Heart left ventricle (tissue), 16 donors: ENCODE measurements at places on chromosomes 7 and 10. TPM values are rescaled to one million over a fixed set of nuclear protein-coding genes. Genes with fewer than 3 reads are reported as not detected.

ARHGEF5 gene
- 2.2 TPM for total RNA-seq

GRCh38 chr7:80307227-80307856 lies 172.7 kb downstream of the GNAI1 start:
- no peaks in the 10 kb centered on the region for H3K27me3 ChIP-seq
- no peaks in the 10 kb centered on the region for H3K4me1 ChIP-seq
- H3K36me3 ChIP-seq, result no peaks in the 10 kb centered on the region
- no peak for DNase-seq
- H3K27ac ChIP-seq, result no peak overlapping the region

NRP1 gene
- total RNA-seq, result 124 TPM

VPS26A gene
- total RNA-seq, result 30.6 TPM

PTN gene
- 13.6 TPM for total RNA-seq

INA gene
- not detected for total RNA-seq

ALOX5 gene
- 12.1 TPM for total RNA-seq

DNA sequence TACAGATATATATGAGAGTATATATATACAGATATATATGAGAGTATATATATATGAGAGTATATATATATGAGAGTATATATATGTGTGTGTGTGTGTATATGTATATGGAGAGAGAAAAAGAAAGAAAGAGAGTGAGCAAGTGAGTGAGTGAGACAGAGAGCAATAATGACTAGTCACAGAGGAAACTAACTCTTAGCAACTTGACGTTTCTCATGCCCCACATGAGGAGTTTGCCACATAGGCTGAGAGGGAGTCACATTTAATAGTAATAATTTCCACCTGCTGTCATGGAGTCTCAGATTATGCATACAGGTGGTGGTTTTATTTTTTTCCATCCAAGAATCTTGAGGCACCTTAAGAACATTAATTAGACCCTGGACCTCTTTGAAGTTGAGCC lies 199.9 kb downstream of the GATA3 start:
- no peaks in the 10 kb centered on the region for H3K4me1 ChIP-seq
- H3K4me3 ChIP-seq, result no peak overlapping the region
- DNase-seq, result no peak
- no peak overlapping the region for H3K27ac ChIP-seq

GRCh38 chr10:49614242-49615198 lies 683 bp downstream of the CHAT start:
- no peaks in the 10 kb centered on the region for H3K4me1 ChIP-seq
- no peak overlapping the region for H3K4me3 ChIP-seq
- H3K36me3 ChIP-seq, result no peaks in the 10 kb centered on the region
- no peak for DNase-seq
- H3K27me3 ChIP-seq, result peaks cover 81% of the 10 kb centered on the region

DNA sequence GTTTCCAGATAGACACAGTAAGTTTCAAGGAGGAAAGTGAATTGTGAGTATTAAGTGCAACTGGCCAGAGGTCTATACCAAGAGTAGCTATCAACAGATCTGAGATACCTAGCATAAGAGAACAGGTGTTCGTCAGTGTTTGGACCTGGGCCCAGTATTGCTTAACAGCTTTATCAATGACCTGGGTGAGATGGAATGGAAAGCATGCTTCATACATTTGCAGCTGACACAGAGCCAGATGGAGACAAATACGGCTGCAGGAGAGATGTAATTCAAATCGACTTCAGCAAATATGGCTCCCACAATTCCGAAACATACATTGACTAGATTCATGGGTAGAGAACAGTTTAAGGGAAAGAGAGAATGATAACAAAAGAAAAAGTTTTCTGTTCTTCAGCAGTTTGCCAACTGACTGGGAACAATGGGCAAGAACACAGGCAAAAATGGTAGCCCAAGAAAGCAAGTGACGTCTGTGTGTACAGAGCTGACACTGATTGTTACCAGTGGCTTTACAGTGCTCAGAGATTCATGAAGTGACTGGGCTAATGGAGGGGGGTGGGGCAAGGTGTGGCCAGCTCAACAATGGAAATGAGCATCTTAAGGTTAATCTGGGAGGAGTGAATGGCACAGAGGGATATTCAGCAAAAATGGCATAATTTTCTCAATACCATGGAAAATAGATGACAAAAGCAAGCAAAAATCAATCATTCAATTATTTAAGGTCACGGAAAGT lies 28.0 kb upstream of the COBL start:
- no peak overlapping the region for H3K4me3 ChIP-seq
- no peaks in the 10 kb centered on the region for H3K27me3 ChIP-seq
- H3K4me1 ChIP-seq, result no peaks in the 10 kb centered on the region
